ENCODE measurements at places on chromosomes 2 and 18.

DNA sequence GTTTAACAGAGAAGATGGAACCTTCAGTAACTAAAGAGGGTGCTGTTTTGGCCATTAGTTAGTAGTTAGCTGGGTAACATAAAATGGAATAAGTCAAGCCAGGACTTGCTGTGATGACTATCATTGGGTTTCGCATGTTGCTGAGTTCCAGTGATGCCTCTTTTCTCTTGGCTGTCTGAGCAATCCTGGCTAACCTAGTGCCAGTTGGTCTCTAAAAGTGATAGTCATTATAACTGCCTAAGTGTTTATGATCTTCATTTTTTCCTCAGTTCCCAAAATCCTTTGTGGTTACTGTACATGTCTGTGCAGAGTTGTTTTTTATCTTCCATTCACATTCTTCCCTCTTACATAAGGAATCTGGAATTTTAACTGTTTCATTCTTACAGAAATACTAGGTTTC, 33.4 kb downstream of the WDR43 start:
- peaks cover 37% of the 10 kb centered on the region for H3K36me3 ChIP-seq
- no peaks in the 10 kb centered on the region for H3K4me1 ChIP-seq
- no peak for DNase-seq
- no peak overlapping the region for H3K4me3 ChIP-seq
- no peaks in the 10 kb centered on the region for H3K27me3 ChIP-seq

DNA sequence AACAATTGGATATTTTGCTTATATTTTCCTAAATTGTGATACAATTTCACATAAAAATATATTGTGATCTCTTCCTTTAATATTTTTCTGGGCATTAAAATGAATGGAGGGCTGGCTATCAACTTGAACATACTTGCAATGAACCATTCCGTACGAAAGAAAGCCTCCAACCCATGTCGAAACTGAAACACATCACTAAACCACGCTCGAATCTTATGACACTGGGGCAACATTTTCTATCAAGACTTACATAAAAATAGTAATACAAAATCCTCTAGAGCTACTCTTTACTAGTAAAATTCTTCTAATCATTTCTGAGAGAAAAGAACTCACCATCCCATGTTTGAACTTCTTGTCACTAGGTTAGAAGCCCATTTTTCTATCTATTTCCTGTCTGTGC, 132.8 kb upstream of the DOK6 start:
- H3K4me3 ChIP-seq: no peak overlapping the region
- no peaks in the 10 kb centered on the region for H3K27me3 ChIP-seq
- H3K27ac ChIP-seq: no peak overlapping the region
- no peaks in the 10 kb centered on the region for H3K4me1 ChIP-seq
- no peak for DNase-seq

DNA sequence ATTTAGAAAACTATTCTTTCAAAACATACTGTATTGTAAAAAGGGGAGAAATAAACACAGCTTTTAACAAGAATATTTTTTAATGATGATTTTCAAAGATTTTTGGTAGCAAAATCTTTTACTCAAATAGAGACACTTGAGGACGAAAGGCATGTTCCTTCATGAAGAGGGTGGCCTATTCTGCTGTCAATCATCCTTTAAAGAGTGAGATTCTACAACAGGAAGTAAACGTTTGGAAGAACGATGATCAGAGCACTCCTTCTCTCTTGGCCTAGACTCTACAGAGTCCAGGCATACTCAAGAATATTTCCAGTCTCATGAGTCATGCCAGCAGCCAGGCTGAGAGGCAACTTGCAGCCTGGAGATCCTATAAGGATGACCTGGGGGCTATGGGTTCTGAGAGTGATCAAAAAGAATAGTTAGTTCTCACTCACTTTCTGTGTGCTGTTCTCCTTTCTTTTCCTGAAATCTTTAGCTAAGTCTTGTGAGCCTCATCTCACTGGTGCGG, 62.4 kb upstream of the TCF4 start:
- H3K4me3 ChIP-seq: no peak overlapping the region
- H3K27ac ChIP-seq: no peak overlapping the region
- H3K4me1 ChIP-seq: no peaks in the 10 kb centered on the region
- H3K36me3 ChIP-seq: no peaks in the 10 kb centered on the region

DNA sequence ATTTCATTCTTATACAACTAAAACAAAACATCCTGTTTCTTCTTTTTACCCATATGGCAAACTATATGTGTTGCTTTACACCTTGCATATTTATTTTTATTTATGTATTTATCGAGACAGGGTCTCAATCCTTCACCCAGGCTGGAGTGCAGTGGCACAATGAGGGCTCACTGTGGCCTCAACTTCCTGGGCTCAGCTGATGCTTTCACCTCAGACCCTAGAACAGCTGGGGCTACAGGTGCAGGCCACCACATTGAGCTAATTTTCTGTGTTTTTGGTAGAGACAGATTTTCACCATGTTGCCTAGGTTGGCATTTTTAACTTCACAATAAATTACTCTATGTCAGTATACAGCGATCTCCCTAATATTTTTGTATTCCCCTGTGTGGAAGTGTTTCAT, 522.0 kb downstream of the MBD2 start:
- no peak overlapping the region for H3K4me3 ChIP-seq
- no peak overlapping the region for H3K27ac ChIP-seq
- DNase-seq: no peak
- no peaks in the 10 kb centered on the region for H3K27me3 ChIP-seq
- H3K4me1 ChIP-seq: no peaks in the 10 kb centered on the region

DNA sequence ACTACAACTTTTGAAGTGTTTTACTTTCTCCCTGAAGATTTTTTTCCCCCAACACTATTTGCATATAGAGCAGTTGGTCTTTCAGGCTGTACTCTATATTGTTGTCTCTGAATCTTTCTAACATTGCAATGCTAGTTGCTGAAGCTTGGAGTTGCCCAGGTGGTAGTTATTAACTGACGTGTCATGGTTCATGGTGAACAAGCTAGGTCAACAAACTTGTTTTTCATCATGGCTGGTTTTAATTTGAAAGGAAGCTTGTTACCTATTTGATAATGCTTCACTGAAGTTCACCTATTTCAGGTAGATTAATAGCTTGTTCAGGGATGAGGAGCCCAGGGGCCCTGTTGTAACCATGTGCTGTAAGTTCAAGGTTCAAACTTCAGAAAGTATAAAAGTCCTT, 158.8 kb upstream of the ZEB2 start:
- DNase-seq: no peak
- H3K36me3 ChIP-seq: no peaks in the 10 kb centered on the region
- no peak overlapping the region for H3K27ac ChIP-seq
